ENCODE measurements at places on chromosomes 16 and 17. TPM values are rescaled to one million over a fixed set of nuclear protein-coding genes. Genes with fewer than 3 reads are reported as not detected.

DNA sequence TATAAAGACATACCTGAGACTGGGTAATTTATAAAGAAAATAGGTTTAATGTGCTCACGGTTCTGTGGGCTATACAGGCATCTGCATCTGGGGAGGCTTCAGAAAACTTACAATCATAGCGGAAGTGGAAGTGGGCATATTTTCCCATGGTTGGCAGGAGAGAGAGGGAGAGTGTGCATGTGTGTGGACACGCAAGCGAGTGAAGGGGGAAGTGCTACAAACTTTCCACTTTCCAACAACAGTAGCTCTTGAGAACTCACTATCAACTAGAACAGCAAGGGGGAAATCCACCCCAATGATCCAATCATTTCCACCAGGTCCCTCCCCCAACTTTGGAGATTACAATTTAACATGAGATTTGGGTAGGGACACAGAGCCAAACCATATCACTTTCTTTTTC, 11.1 kb downstream of the TAOK1 start:
- no peak for DNase-seq

GRCh38 chr16:82317411-82318167, 147.6 kb upstream of the MPHOSPH6 start:
- no peak for DNase-seq

DNA sequence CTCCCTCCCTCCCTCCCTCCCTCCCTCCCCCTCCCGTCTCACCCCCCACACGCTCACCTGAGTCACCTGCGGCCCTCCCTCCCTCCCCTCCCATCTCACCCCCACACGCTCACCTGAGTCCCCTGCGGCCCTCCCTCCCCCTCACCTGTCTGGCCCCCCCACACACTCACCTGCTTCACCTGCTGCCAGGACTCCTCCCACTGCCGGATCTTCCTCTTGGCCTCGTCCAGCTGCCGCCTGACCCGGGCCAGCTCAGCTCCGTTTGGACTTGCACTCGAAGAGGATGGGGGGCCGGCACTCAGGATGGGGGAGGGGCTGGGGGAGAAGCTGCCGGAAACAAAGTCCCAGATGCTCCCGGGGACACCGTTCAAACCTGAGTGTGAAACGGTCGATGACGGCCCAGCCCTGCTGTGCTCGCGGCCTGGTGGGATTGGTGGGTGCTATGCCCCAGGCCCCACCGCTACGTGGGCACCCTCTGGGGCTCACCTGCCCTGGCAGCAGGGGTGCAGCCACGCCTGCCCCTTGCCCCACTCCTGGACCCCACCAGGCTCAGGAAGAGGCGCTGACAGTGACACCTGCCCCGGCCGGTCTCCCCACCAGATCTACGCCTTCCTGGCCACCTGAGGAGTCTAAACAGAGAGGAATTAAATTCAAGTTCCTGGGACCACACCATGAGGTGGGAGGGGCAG, 15.9 kb downstream of the GNPTG start:
- DNase-seq = no peak

- no peak for DNase-seq
Observed at GRCh38 chr16:17367036-17367435, 103.7 kb downstream of the XYLT1 start.

DNA sequence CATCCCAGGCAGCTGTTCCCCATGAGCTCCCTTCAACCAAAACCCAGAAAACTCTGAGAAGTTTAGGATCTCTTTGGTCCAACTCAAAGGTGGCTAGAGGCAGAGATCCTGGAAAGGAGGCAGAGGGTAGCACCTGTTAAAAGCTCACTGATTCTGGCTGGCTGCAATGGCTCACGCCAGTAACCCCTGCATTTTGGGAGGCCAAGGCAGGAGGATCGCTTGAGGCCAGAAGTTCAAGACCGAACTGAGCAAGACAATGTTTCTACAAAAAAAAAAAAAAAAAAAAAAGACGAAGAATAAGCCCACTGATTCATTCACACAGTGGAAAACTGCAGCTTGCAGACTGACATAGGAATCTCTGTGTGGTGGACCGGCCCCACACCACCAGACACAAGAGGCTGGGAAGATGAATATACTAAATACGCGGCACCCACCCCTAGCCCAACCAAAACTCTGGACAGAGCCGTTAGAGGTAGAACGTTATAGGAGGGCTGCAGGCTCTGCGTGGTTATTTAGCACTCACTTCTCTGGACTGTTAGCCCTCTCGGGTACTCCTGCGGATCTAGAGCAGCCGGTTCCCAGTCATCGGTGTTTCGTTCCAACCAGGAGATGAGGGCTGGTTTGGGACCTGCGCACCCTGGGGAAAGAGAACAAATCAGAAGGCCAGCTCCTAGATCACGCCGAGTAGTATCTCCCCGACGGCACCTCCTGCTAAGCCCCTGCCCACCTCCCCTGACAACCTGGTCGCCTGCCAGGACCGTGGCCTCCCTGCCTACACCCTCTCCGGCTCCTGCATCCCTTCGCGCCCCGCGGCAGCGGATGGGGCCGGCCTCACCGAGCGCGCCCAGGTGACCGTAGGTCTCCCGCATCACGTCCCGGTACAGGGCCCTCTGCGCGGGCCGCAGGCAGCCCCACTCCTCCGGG, 925 bp downstream of the ZNF689 start:
- DNase-seq = no peak

The GINS2 gene
- total RNA-seq = 5.3 TPM

The AANAT gene
- total RNA-seq = not detected

The DHRS11 gene
- 5.7 TPM for total RNA-seq

All from skin of body (tissue), 3 donors.